ENCODE measurements at places on chromosomes 11 and 22.

DNA sequence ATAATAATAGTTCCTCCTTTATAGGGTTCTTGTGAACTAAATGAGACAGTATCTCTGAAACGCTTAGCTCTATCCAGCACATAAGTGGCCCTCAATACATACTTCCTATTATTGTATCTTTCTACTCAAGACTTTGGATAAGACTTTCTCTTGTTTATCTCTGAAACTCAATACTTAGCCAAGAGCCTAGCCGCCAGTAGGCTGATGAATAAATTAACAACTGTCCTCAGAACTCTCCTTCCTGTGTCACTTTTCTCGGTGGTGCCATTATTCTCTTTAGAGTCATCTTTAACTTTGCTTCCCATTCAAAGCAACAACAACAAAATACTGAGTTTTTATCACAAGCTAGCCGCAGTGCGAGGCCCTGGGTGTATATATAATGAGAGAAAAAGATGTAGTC is 86.9 kb downstream of the FAM83F start:
- no peak for DNase-seq

DNA sequence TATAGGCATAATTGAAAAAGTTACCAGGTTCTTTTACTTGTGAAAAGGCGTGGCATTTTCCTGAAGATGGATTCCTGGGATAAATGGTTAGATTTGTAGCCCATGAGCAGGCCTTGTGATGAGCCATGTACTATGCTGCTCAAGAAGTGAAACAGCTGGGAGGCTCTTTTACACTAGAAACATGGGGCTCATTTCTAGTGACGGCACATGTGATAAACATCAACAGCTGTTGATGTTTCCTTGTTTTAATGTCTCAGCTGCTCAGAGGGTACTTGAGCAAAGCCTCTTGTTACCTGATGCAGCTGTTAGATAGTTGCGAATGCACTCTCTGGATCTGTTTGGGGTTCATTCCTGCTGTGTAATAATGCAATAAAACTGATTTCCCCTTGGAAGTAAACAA is 396.8 kb downstream of the GUCY1A2 start:
- DNase-seq: no peak

DNA sequence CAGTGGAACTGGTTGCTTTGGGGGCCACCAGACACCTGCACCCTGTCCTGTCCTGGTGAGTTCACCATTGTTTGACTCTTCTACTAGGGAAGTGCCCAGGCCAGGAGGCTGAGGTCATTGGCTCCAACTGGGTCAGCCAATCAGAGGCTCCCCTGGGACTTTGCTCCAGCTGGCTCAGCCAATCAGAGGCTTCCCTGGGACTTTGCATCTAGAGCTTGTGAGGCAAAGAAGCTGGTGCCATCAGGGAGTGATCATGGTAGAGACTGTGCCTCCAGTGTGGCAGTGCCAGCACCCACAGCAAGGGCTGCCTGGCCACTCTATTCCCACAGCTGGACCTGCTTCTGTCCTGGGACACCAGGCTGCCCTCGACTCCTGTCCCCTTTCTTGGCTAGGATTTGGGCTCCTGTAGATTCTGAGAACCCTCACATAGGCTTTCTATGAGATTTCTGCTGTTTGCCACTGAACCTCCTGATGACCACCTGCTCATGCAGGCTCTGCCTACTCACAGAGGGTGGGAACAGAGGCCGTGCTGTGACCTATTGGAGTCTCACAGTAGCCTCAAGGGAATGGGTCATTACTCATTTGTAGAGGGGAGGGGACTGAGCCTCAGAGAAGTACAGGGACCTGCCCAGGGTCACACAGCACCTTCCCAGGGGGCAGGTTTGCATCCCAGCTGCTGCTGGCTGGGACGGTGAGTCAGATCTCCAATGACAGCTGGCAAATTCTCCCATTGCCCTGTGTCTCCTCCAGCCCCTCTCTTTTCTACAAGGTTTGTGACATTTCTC is 59.2 kb upstream of the SHISAL1 start:
- no peak for DNase-seq

GRCh38 chr11:124672536-124673215 is 863 bp downstream of the SIAE start:
- no peak for DNase-seq

- peak; percentile 23 for DNase-seq
Measured at GRCh38 chr11:125941619-125942611, 3.9 kb upstream of the VSIG10L2 start.

DNA sequence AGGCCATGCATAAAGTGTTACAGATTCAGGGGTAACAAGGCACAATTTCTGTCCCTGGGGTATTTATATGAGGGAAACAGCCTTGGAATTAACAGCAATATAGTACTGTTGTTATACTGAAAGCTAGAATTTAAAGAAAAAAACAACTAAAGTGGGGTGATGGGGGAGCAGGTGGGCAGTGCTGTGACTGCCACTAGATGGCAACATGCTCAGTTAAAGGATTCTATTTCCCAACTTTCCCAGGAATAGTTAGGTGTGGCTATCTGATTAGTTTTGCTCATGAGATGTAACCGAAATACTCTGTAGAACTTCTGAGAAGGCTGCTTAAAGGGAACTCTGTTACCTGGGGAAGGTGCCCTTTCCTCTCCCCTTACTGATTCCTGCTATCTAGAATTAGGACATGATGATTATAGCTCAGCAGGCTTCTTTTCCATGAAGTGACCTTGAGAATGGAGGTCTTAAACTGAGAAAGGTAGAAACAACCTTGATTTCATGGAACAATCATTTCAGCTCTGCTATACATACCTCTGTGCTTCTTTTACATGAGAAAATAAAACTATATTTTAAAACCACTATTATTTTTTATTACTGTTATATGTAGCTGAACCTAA is 102.6 kb downstream of the RELT start:
- DNase-seq: peak; percentile 45

- DNase-seq: peak; percentile 53
Measured at GRCh38 chr11:34343153-34343552, 14.7 kb downstream of the ABTB2 start.

- DNase-seq: no peak
Measured at GRCh38 chr11:16853859-16854258, 115.4 kb downstream of the C11orf58 start.

GRCh38 chr11:85651118-85651517 is 3.4 kb downstream of the TMEM126A start:
- DNase-seq: no peak

GRCh38 chr22:26671317-26672059 is 14.1 kb downstream of the MIAT start:
- DNase-seq: no peak

DNA sequence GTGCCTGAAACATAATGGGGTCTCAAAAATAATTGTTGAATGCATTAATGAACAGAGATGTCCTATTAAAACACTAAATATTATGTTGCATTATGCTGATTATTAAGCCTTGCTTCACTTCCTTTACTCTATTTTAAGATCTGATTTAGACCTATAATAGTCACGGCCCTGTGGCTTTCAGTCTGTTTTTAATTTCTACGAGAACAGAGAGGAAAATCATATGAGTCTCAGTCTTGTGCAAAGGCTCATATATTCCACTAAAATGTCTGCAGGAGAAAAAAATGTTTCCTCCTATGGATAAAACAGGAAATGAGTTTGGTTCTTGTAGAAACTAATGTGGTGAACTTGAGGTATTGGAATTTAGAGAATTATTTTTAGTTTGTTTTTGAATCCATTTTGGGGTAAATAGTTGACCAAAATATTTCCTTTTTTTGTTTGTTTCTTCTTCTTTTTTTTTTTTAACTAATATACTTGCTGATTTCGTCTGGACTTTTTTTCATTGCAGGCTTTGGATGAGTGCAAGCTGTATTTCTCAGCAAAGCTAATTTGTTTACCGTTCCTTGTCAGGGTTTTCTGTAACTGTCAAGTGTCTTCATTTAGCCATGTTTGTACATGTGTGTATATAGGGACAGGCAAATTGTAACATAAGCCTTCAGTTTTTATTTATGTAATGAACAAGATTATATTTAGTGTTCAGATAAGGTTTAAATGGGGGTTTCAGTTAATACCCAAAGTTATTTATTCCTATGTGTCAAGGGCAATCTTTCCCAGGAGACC is 139.1 kb upstream of the DDI1 start:
- no peak for DNase-seq

- peak; percentile 4 for DNase-seq
Measured at GRCh38 chr22:19109198-19110063, 12.8 kb downstream of the DGCR2 start.

- DNase-seq: no peak
Measured at GRCh38 chr11:85791409-85791990, 19.4 kb downstream of the SYTL2 start.

DNA sequence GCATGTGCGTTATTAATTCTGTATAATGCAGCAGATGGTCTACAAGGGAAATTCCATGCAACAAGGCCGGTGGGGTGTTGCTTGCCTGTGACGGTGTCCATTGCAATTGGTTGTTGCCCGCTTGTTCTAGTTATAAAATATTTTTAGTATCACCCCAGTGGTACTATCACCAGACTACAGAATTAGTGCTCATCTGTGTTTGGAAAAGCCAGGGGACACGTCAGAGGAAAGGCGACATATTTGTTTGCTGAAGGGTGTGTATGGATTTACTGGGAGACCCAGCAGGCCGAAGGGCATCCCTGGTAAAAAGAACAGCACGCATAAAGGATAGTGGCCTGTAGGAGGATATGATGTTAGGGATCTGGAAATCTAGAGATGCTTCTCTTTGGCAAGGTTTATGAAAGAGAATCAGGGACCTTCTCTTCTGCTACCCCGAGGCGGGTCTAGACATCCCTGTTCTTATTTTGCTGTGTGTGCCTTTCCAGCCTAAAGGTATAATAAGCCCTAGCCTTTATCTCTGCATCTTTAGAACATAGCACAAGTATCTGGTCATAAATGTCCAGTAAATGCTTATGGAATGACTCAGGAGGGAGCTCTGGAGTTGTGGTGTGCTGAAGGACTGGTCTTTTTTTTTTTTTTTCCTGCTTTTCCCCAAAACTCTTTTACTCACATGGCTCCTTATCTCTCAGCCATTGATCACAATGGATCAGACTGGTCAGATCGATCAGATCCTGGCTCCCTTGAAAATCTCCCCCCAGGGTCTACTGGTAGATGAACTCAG is 90.9 kb downstream of the LDLRAD3 start:
- peak; percentile 62 for DNase-seq

DNA sequence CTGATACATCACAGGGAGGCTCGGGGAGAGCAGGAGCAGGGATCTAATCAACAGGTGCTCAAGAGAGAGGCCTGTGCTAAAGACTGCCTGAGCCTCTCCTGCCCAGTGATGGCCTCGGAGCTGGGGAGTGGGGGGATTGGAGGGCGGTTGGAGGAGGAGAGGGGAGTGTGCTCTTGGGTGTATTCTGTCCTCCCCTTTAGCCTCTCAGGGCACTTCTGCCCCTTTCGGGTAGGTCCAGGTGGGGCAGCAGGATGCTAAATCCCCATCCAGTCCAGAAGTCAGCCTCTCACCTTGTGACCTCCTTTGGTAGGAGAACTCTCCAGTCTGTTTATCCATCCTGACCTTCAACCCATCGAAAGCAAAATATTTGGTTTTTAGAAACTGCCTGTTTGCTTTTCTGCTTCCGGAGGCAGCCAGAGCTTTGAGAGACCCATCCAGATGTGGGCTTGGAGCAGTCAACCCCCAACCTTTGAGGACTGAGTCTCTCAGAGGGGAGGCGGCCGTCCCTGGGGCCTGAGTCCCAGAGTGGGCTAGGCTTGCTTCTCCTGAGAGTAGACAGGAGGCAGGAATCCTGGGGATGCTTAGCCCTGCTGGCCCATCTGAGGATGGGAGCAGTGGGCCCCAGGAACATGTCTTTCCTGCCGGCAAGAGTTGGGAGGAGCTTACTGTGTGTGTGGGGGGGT is 105.2 kb upstream of the SYT13 start:
- no peak for DNase-seq

DNA sequence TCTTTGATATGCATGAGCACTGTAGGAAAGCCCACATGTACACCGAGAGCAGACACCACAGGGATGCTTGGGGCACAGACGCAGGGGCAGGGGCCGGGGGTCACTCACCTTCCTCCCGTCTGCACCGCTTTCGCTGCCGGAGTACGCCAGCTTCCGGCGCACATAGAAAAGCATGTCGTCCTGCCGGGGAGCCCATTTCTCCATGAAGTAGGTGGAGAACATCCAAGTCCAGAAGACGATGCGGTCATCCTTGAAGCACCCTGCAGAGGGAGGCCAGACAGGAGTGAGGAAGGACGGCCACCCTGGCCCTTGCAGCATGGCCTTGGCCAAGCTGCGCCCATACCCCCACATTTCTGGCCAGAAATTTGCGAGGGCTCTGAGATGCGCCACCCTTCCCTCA is 28.8 kb downstream of the KIAA0930 start:
- no peak for DNase-seq

DNA sequence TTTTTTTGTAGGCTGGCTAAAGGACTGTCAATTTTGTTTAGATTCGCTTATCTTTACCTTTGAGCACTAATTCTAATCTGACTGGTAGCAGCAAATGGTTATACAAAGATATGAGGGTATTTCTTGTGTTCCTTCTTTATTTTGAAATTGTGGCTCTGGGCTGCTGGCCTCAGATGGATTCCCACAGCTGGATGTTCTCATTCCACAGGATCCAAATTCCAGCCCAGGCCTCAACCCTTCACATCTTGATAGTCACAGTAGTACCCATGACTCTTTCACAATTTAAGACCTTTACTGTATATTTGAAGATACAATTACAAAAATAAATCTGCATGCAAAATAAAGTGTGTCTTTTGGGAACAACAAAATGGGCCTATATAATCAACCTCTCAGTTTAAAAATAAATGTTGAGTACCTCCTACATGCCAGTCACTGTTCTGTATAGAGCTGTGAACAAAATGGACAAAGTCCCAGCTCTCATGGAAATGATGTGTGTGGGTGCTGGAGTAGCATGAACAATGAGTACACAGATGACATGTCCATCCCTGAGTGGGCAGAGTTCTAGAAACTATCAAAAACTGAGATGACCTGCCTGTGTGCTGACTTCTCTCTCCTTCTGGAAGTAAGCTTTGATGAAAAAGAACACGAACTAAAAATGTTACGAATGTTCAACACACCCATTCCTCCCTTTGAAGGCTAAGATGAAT is 51.7 kb upstream of the FBXO3 start:
- no peak for DNase-seq

GRCh38 chr22:27845644-27846043 is 44.1 kb upstream of the MN1 start:
- no peak for DNase-seq

- DNase-seq: peak; percentile 77
Measured at GRCh38 chr11:20363500-20364340, at the start of gene HTATIP2. Gene HTATIP2 (plus strand): TSS chr11:20363714. CDS start chr11:20364238, 524 bp downstream.
